CD4-positive, alpha-beta T cell (primary cell): ENCODE measurements at places on chromosomes 2 and 18. TPM values are rescaled to one million over a fixed set of nuclear protein-coding genes. Genes with fewer than 3 reads are reported as not detected.

DNA sequence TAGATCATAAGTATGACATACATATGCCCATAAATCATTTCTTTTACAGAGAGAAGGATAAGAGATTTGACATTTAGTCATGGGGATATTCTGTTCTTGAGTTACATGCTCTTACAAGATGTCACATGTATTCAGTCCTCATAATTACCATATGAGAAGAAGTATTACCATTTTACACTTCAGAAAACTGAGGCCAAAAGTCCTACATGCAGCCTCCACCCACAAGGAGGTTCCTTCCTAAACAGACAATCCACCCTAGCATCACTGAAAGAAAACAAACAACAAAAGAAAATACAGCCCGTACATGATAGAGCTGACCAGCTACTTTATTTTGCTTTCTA, 335.1 kb downstream of the SETBP1 start:
- DNase-seq: no peak

- DNase-seq: no peak
Measured at GRCh38 chr2:5394223-5394622, 298.0 kb upstream of the SOX11 start.

DNA sequence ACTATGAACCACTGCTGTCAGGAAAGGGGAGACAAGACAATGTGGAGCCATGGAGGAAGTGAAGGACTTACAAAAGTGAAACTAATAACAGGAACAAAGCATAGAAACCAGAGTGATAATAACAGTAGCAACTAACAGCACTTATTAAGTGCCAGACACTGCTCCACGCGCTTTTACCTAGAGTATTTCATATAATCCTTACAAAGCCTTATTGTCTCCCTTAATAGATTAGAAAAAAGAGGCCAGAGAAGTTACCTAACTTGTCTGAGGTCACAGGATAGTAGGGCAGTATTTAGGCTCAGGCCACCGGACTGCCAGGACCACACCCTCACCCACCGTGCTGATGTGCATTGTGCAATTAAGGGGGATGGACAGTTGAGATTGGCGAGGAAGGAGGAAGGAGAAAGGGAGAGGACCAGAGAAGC, 98.6 kb upstream of the NFU1 start:
- DNase-seq: no peak

DNA sequence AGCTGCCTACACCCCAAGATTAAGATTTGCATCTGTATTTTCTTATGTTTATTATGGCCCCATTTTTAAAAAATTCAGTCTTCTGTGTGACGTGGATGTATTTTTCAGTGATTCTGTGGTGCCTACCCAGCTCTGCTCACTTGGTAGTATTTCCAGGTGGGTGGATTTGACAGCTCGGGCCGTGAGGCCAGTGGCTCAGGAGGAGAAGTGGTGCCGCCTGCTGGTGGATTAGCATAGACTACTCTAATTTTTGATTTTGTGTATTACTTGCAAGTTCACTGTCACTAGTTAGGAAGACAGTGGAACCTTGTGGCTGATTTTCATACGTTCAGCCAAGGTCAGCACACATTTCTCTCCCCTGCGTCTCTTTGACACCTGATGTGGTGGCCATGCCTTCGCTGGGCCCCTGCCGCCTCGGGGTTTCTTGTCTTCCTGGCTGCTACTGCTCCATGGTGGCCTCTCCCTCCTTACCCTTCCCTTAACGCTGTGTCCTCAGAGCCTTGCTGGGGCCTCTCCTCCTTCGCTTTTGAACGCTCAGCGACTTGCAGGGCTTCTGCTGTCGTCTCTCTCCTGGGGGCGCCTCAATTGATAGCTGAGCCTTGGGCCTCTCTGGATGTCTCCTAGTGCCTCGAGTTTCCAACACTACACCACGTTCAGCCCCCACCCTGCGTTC, 89.4 kb downstream of the DGKD start:
- DNase-seq: peak; percentile 90

DNA sequence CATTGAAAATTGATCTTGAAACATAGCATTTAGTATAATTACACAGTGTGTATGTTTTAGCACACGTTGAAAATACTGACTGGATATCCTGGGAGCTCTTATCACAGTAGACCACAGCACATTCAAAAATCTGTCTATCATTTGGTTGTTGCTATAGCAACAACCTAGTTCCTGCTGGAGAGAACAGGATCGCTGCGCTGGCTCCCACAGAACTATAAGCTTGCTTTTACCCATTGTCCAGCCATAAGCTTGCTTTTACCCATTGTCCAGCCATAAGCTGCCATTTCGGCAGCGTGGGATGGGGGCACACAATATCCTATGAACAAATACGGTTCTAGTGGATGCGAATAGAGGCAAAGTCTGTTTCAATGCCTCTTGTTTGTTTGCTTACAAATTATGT, 70.4 kb upstream of the ST6GAL2 start:
- no peak for DNase-seq

- no peak for DNase-seq
Measured at GRCh38 chr2:137348301-137348700, 583.0 kb downstream of the THSD7B start.

- DNase-seq: no peak
Measured at GRCh38 chr18:26723981-26724380, 141.5 kb downstream of the AQP4 start.

DNA sequence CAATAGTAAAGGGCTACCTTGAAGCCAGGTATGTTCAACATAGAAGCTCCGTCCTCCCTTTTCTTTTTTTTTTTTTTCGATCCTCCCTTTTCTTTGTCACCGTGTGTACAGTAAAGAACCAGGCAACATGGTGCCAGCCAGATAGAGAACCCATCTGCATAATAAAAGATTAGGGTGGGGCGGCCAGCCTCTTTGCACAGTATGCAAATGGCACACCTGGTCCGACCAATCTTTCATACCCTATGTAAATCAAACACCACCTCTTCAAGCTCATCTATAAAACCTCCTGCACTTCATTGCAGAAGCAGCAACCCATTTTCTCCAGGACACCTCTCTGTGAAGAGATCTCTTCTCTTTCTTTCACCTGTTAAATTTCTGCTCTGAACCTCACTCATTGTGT, 7.3 kb upstream of the WDR33 start:
- no peak for DNase-seq

- no peak for DNase-seq
Measured at GRCh38 chr18:79634593-79635426, 44.8 kb upstream of the CTDP1 start.

DNA sequence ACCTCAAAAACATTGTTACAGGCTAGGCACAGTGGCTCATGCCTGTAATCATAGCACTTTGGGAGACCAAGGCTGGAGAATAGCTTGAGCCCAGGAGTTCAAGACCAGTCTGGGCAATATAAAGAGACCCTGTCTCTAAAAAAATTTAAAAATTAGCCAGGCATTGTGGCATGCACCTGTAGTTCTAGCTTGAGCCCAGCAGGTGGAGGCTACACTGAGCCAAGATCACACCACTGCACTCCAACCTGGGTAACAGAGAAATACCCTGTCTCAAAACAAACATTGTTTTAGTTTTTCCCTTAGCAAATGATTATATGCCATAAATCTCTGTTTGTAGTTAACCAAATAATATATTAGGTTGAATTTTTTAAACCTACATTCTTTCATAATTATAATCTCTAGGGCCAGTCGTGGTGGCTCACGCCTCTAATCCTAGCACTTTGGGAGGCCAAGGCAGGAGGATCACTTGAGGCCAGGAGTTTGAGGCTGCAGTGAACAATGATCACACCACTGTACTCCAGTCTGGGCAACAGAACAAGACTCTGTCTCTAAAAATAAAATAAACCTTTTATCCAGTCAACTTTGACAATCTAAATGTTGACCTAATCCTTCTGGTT, 13.3 kb upstream of the CYP20A1 start:
- DNase-seq: no peak

TRIM54 gene
- total RNA-seq: not detected

LDLRAD4 gene
- 51.9 TPM for total RNA-seq

EVX2 gene
- total RNA-seq: not detected

C2orf66 gene
- total RNA-seq: not detected
